ENCODE measurements at places on chromosomes 5 and 9.

DNA sequence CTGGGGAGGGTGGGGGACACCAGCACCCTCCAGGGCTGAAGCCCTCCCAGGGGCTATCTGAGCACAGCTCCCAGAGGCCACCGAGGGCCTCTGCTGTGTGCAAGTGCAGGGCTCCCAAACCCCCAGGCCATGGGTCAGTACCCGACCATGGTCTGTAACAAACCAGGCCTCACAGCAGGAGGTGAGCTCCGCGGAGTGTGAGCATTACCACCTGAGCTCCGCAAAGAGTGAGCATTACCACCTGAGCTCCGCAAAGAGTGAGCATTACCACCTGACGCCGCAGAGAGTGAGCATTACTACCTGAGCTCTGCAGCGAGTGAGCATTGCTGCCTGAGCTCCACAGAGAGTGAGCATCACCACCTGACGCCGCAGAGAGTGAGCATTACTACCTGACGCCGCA lies 152.9 kb upstream of the IRX2 start:
- DNase-seq: no peak

- peak; percentile 56 for DNase-seq
Measured at GRCh38 chr5:5350101-5350500, 72.4 kb upstream of the ICE1 start.

DNA sequence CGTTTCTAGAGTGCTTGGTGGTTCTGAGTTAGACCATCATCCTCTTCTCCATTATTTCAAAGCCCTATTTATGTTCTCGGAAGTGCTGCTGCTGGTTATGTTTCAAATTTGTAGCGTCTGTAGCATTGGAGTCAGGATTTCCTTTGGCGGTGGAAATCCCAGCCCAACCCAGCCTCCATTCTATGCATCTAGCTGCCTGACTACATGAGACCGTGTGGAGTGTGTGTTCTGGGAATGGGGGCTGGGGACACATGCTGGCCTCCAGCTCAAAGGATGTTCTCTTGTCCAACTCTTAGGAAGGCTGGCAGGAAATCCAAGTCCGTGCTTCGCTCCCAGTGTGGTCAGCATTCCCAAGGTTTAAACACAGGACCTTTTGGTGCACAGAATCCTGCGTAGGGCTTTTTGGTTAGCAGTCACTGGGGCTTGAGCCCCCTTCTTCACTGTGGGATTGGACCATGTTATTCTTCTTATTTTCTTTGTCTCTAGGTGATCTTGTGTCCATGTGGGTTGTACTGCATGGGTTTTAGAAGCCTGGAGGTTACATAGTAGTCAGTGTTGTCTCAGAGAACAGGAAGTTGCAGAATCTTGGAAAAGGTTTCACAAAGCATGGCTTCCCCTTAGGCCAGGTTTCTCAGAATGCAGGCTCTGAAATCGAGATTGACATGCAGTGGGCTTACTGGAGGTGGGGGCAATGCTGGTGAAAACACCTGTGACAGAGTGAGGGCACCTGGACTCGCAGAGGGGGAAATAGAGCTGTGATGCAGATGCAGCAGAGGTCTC lies 132.2 kb downstream of the ARHGAP26 start:
- DNase-seq: no peak

DNA sequence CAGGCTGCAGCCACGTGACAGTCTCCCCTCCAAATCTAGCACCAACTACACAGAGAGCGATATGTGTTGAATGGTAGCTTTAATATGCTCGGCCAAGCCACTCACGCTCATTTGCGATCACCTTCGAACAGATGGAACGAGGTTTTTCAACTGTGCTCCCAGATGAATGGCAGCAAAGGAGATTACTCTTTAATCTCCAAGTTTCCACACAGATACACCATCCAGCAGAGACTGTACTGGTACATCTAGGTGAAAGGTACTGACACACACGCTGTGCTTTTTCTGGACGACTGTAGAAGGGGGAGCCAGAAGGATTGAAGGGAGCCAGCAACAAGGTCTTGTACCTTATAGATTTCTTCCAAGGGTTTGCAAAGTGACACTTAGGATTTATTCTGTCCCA lies 263.9 kb downstream of the NR3C1 start:
- DNase-seq: no peak

- DNase-seq: no peak
Measured at GRCh38 chr5:106094839-106095238, 1575.9 kb downstream of the EFNA5 start.

DNA sequence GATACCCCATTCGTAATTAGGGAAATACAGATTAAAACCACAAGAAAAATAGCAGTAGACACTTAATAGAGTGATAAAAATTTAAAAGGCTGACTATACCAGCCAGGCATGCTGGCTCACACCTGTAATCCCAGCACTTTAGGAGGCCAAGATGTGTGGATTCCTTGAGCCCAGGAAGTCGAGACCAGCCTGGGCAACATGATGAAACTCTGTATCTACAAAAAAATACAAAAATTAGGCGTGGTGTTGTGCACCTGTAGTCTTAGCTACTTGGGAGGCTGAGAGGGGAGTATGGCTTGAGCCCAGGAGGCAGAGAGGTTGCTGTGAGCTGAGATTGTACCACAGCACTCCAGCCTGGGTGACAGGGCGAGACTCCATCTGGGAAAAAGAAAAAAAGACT lies 72.0 kb downstream of the FCHO2 start:
- DNase-seq: no peak

GRCh38 chr5:3954199-3954598 lies 358.6 kb downstream of the IRX1 start:
- DNase-seq: no peak

DNA sequence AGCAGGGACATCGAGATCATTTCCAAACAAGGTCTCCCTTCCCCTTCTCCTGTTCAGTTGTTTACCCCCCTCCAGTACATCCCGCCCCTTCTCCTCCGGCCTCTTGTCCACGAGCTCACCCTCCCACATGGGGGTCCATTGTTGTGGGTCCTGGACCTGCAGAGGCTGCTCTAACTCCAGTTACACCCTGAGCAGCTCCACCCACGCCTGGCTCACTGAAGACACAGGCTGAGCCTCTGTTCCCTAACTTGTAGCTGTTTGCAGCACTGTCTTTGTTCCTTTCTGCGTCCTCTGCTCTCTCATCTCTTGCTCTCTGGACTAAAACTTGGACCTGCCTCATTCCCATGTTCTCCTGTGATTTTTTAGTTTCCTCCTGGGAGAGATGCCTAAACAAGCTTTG lies 377.5 kb downstream of the MED10 start:
- no peak for DNase-seq

GRCh38 chr5:534743-535671 lies 10.8 kb upstream of the SLC9A3 start:
- no peak for DNase-seq

- peak; percentile 53 for DNase-seq
Measured at GRCh38 chr9:108156270-108156998, 666.9 kb upstream of the KLF4 start.

DNA sequence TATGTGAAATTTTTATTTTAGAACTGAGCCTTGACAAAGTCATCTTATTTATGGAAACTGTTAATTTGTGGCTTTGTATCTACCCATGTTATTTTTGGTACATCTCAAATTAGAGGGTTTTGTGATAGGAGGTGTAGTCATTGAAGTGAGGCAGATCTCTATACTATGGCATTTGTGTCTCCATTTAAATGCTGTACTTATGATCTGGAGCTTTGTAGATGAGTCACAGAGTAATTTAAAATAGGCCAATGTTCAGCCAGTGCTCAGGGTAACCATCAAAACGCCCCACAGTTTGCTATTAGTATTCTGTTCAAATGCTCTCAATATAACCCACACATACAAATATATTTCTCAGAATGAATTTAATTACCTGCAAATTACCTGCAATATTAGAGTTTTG lies 351.5 kb upstream of the KLF9 start:
- no peak for DNase-seq

- peak; percentile 87 for DNase-seq
Measured at GRCh38 chr9:115211413-115212124, 93.6 kb upstream of the TNC start.

DNA sequence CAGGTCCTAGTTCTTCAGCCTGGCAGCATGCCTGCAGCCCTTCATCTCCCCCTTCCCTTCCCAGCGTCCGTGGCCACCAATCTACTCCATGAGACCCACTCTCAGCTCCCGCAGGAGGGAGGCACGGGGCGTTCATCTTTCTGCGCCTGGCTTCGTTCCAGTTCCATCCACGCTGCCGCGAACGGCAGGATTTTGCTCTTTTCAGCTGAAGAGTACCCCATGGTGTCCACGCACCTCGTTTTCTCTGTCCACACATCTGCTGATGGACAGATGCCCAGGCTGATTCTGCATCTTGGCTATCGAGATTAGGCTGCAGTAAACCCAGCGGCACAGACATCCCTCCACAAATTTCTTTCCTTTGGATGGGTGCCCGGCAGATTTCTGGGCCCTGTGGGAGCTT lies 30.5 kb upstream of the NKD2 start:
- no peak for DNase-seq

- DNase-seq: peak; percentile 93
Measured at GRCh38 chr5:39464088-39464487, 39.3 kb upstream of the DAB2 start.

- no peak for DNase-seq
Measured at GRCh38 chr9:94843134-94843533, 116.6 kb downstream of the AOPEP start.

- peak; percentile 1 for DNase-seq
Measured at GRCh38 chr5:76547242-76547890, 75.8 kb downstream of the F2RL2 start.

- peak; percentile 86 for DNase-seq
Measured at GRCh38 chr5:137888863-137889759, at the start of gene PKD2L2. PKD2L2 (plus strand) TSS chr5:137889457; CDS start chr5:137889492, 35 bp downstream.

- no peak for DNase-seq
Measured at GRCh38 chr9:129853614-129854013, 18.4 kb downstream of the USP20 start.

DNA sequence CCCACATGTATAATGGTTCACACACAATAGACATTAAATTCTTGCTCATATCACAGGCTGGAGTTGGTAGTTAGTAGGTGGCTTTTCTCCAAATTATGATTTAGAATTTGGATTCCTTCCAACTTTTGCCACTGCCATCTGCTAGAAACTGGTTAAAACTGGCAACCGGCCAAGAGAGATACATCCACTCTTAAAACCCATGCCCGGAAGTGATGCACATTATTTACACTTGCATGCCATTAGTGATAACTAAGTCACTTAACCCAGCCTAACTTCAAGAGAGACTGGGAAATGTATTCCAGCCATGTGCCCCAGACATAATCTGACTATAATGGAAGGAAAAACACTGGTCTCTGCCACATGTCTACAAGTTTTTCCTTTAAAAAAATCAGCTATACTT lies 395.7 kb upstream of the SEMA6A start:
- peak; percentile 0 for DNase-seq

DNA sequence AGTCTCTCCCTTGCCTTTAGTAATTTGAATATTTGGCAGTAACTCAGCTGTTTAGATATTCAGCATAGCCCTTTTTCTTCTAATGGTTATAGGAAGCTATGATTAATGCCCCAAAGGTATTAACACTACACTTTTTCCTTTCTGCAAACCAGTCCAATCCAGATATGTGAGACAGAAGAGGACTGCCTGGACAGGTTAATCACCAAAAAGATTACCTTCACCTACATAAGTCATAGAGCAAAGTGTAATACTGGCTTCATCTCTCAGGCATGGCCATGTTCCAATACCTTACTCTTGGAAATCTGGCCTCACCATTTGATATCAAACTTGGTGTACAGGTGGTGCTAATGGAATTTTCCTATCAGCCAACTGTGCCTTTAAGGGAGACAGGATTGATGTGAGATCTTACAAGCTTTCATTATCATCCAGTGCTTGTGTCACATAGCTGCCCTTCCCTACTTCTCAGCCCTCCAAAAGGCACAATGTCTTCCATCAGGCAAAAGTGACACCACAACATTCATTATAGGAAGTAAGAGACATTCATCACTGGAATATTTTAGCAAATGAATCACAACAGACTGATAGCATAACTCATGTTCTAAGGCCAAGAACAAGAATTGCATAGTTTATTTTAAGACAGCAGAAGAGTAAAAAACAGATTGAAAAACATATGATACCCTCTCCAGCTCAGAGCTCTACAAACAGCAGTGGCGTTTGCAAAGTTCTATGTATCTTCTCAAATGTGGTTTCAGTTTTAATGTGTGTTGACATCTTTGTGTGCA lies 91.2 kb upstream of the PAM start:
- DNase-seq: peak; percentile 14

DNA sequence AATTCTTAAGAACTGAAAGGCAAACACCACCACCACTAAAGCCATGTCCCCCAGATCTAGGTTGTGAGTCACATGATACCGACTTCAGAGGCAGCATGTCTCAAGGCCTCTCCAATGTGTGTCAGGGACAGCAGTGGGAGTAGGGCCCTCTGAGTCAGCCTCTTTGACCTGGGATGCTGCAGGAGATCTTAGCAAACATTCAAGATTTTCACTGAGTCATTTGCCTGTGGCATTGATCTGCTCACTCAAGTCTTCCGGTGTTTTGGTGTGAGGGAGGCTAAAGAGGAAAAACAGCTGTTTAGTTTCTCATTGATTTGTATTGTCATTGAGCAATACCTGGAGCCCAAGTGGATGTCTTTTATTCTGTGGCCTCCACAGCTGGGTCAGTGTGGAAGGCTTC lies 36.1 kb downstream of the TMC1 start:
- peak; percentile 98 for DNase-seq

DNA sequence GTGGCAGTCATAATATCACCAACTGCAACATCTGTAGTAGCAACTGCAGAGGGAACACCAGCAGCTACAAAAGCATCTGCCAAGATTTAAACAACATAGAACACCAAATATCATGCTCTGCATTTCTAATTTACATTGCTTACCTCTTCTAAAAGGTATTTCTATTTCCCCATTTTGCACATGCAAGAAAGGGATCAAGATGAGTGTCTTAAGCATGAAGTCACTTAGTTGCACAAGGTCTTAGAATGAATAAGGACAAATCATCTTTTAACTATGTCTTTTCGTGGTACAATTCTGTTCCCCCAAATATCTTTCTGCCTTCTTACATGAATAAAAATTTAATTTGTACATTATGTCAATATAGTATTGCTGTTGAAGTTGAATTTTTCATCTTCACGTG lies 1746.4 kb downstream of the EFNA5 start:
- peak; percentile 73 for DNase-seq

DNA sequence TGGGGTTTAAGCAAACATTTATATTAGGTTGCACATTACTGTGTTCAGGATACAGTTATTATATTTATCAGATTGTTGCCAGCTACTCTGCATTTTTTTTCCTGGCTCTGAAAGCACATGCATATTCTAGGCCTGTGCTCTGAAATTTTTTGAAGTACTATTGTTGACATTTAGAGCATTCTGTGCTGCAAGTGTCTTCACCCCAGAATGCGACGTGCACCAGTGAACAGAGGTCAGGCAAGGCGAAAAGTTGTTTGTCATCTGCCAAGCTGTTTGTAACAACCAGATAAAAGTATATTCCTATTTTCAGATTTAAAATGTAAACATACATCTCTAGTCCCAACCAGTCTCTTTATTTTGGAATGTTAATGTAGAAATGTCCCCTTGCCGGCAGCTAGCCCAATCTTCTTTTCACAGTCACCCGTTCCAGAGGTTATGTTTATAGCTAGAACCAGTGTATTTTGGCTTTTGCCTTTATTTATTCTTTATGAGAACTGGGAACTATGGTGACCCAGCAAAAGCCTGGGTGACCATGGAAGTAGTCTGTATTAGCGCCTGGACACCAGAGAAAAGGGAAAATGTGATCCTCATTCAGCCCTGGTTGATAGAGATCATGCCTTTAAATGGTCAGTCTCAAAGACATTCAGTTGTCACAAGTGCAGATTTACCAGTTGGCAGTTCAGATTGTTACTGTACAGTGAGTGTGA lies 84.6 kb downstream of the NDUFAF2 start:
- DNase-seq: no peak

- peak; percentile 72 for DNase-seq
Measured at GRCh38 chr5:160188141-160189015, 40.9 kb upstream of the FABP6 start.

- DNase-seq: peak; percentile 96
Measured at GRCh38 chr9:70589571-70590314, 175.3 kb upstream of the KLF9 start.

All from fibroblast of mammary gland (primary cell).